ENCODE measurements at places on chromosomes 16 and 17.

DNA sequence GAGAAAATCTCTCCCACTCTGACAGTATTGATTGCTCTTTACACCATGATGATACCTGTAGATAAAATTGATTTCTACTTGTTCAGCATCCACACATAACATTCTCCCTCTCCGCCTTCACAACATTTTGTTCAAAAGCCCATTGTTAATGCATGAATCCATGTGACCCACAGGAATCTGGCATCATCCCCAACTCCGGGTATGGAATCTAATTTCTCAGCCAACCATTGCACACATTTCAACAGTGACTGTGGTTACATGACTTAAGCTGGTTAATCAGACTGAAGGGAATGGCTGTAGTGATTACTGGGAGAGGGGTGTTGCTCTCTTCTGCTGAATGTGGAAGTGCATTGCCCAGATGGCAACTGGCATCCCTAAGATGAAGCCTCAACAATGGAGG is 161.4 kb upstream of the C16orf82 start:
- peak; percentile 78 for DNase-seq

DNA sequence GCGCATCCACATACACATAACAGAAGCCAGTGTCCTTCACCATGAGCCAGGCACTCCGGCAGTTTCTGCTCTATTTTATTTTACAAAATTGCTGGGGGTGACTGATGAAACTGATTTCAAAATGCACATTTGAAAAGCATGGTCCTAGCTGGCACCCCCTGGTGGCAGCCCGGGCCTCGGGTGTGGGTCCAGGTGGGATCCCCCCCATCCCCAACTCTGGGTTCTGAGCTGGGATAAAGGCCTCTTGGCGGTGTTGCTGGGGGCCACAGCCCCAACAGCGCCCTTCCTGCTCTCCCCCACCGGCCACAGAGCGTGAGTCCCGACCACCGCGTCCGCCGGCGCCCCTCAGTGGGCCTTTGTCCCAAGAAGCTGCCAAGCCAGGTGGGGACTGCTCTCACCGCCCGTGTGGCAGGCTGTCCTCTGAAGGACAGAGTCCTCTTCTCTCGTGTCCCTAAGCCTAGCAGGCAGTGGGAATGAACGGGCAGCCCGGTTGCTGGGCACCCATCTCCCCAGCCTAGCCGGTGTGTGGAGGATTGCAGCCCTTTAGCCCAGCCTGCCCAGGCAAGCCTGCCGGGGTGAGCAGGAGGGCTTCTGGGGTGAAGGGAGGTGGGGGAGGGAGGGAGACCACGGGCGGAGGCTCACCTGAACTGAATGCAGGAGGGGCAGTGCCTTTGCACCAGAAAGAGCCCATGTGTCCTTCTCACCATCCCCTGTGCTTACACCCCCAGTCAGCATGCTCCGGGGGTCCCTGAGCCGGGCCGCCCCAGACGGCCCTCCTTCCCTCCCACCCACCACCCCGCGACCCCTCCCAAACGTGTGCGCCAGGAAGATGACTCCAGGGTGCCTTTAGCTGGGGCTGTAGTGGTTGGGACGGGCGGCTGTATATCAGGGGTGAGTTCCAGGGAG is 898 bp downstream of the SNAI3 start:
- peak; percentile 31 for DNase-seq

DNA sequence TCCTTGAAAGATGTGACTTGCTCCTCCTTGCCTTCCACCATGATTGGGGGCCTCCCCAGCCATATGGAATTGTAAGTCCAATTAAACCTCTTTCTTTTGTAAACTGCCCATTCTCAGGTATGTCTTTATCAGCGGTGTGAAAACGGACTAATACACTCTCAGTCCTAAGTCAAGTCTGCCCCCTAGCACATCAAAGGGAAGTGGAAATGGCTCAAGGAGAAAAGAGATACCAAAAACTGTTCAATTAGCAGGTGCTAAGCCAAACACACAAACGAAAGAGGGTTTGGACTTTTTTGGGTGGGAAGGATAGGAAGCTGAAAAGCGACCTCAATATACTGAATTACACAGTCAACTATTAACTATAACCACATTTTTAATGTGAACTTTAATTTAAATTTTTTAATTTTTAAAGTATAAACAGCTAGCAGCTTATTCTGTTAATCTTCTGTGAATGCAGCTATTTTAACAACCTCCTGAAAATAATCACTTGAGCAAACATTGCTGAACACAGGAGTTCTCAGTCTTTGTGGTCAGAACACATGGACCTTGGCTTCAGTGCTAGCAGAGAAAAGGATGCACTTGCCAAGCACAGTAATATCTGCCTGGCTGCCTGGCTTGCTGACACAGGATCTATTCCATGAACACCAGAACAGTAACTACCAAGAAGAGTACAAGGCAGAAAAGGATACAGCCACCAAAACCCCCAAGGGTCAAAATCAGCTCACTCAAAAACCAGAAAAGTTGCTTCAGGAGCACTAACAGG is 10.9 kb downstream of the ZNF18 start:
- no peak for DNase-seq

- DNase-seq: no peak
Measured at GRCh38 chr17:81346908-81347349, 48.3 kb upstream of the BAHCC1 start.

DNA sequence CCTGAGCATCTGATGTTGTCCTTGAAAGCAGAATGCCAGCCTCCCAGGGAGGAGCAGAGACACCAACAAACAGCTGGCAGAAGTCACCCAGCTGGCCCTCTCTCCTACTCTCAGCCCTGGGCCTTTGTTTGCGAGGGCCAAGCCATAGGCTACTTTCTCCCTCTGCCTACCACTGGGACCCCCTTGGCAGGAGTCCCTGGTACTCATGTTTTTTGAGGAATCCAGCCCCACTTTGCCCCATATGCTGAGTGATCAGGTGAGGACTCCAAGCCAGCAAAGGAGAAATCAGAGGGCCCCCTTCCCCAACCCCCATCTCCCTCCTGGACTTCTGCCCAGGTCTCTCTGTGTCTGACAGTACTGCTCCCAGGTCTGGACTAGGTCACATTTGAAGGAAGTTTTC is 121.9 kb downstream of the USP31 start:
- no peak for DNase-seq

- no peak for DNase-seq
Measured at GRCh38 chr17:47295874-47296255, 27.9 kb upstream of the EFCAB13 start.

DNA sequence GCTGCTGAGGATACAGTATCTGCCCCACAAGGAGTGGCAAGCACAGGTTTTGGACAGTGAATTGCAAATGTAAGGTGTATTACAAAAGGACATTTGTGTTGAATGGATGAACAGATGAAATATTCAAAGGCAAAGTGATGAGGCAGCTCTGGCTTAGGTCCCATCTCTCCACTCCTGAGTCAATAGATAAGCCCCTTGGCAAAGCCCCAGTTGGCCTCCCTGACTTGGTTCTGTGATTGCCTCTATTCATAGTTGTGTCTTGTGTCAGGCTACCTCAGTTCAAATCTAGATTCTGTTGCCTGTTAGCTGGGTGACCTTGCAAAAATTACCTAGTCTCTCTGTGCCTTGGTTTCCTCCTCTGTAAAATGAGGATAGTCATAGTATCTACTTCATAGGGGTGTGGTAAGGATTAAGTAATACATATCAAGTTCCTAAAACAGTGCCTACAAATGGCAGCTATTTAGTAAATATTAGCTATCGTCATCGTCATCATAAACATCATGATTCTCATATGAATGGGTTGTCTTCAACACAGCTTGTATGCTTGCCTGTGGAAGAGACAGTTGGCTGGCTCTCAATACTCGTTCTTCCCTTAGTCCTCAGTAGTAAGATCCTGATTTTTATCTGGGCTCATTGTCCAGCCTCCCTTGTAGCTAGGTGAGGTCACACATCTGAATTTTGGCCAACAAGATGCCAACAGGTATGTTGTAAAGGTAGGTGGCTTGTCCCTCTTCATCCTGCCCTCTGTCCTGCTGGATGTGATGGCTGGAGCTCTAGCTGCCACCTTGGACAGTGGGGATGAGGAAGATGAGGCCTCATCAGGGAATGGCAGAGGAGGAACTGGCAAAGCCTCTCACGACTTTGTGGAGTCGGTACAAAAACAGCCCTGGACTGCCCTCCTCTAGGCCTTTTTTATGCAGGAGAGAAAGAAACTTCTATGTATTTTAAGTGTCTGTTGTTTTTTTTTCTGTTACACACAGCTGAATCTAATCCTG is 2.1 kb upstream of the MFAP4 start:
- DNase-seq: no peak

DNA sequence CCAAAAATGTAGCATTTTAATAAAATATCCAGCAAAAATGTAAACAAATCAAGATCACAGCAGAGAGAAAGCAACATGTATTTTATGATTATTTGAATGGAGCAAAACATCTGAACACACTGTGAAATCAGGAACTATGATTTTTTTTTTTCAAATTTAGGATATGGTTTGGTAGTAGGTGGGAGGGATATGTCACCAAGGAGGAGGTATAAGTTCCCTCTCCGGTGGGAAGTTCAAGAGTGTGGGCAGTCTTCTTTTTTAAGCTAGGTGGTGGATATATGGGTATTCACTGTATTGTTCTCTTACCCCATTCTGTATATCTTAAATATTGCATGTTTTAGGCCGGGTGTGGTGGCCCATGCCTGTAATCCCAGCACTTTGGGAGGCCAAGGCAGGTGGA is 10.2 kb downstream of the CDR2 start:
- DNase-seq: no peak

DNA sequence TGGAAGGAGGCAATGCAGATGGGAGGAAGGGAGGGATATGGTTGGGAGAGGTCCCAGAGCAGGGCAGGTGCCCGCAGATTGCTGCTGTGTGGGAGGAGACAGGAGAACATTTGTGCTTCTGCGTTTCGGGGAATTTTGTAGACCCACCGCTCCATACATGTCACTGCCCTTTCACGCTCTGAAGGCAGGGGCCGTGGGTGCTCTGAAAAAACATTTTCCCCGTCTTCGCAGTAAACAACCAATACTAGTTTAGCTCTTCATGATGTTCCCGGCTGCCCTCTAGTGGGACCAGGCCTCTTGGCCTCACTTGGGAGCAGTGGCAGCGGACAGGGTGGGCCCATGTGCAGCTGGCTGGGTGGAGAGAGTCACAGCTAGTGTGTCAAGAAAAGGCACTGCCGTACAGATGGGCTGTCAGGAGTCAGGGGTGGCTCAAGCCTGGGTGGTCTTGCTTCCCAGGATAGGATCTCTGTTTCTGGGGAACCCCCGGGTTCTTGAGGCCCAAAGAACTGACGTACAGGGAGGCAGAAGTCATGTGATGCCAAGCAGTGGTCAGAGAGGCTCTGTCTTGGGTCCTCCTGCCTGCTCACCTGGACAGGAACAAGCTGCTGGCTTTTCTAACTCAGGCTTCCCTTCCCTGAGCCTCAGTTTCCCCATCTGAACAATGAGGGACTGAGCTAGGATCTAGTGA is 46.5 kb upstream of the CPNE2 start:
- peak; percentile 74 for DNase-seq

- DNase-seq: no peak
Measured at GRCh38 chr17:64277831-64278562, 14.9 kb upstream of the TEX2 start.

DNA sequence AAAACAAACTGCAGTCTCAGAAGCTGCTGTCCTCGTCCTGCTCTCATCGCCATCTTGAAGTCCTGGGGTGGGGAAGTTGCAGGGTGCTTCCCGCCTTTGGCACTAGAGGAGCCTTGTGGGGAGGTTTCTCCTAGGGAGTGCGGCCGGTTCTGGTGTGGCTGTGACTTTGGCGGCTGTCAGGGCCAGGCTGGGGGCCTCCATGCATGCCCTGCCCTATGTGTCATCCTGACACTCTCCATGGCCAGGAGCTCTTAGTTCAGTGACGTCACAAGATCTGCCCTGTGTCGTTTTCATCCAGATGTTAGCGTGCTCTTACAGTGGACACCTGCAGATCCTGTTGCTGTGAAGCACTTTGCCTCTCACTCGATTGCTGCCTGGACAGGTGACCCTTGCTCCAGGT is 49.6 kb downstream of the PLD6 start:
- DNase-seq: peak; percentile 70

DNA sequence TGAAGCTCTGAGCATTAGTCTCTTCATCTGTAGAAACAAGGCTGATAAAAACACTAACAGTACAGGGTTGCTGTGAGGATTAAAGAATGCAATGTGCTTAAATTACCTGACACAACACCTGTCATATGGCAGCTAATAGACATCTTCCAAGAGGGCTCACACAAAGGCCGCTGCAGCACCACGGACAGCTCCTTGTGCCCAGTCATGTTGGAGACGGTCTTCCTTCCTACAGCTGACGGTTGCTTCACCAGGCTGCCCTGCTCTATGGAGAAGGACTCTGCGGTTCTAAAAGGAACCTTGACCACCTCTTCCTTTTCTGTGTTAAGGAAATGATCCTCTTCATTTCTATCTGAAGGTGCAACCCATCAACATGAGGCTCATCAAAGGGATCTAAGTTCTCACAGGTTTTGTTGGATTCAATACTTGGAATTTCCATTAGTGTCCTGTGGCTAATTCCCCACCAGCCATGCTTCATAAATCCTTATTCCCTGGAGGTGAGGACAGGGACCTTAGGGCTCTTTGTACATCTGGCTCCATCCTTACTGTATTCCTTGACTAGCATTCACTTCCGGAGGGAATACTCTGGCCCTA is 138.9 kb upstream of the CES5A start:
- peak; percentile 0 for DNase-seq

- DNase-seq: peak; percentile 70
Measured at GRCh38 chr16:30409125-30410060, 2.0 kb downstream of the ZNF771 start.

GRCh38 chr16:17930280-17930679 is 406.3 kb downstream of the NPIPA8 start:
- DNase-seq: no peak

DNA sequence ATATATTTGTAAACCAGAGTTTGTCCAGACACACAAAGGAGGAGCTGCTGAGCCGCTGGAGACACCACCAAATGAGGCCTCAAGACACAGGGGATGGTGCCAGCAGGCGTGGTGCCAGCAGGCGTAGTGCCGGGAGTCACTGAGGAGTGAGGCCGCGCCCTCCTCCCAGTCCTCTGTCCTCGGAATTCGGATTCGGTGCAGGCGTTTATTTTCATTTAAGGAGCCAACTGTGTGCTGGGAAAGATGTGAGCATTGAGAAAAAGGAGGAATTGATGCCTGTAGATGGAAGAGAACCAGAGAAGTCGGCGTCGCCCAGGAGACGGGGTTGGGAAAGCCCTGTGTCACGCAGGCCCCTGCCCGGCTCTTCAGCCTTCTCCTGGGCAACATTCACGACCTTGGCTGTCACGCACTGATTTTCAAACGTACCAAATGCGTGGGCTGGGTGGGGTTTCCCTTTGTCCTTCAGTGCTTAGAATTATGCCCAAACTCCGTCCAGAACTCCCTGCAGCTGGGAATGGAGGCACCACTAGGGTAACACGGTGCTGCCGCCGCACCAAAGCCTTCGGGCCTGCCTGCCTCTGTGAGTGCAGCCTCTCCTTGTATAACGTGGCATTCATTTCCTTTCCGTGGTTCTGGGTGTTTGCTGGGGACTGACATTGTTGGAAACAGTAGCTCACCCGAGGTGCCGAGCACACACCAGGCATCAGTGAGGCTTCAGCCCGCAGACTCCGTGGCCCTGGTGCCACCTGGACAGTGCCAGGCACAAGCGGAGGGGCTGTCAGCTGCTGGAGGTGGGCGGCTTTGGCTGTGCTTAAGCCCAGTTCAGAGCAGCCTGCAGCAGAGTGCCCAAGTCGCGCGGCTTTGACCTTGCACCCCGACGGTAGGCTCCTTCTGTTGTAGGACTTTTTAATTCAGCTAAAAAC is 49.0 kb upstream of the CHMP6 start:
- peak; percentile 84 for DNase-seq

GRCh38 chr16:81940781-81941560 is 70.3 kb downstream of the SDR42E1 start:
- peak; percentile 87 for DNase-seq

GRCh38 chr17:72169823-72170222 is 49.0 kb downstream of the SOX9 start:
- no peak for DNase-seq

Data from fibroblast of lung (primary cell).